GOT3 (cell line): ENCODE measurements at places on chromosomes 7 and 10.

- DNase-seq = no peak
These were observed 32.9 kb downstream of the AP3M1 start for GRCh38 chr10:74117738-74118137.

GRCh38 chr7:135467207-135467711 is 42.6 kb downstream of the CNOT4 start:
- no peak for DNase-seq

- DNase-seq = no peak
These were observed 580 bp downstream of the ZNF775 start for GRCh38 chr7:150379441-150380379.

- DNase-seq = no peak
These were observed 266.0 kb downstream of the C7orf25 start for GRCh38 chr7:42645906-42646305.

GRCh38 chr10:17428351-17429097 is 25.9 kb downstream of the ST8SIA6 start:
- no peak for DNase-seq

DNA sequence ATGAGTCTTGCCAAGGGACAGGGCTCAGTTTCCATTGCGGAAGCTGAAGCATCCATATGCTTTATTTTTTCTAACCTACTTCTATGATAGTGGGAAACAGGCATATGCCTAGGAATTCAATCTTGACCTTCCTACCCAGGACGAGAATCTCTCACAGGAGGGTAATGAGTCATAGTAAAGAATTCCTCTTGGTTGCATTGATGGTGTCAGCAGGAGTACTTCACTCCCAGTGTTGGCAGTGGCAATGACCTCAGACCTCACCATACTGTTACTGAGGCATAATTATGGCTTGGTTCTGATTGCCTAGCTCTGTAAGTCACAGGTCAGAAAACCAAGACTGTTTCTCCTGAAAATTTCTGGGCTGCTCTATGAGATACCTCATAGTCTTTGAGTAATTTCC is 552.9 kb downstream of the ARL4A start:
- no peak for DNase-seq

- DNase-seq = no peak
These were observed 40.5 kb upstream of the UBE2H start for GRCh38 chr7:129993275-129993674.

- DNase-seq = no peak
These were observed 72.7 kb downstream of the HACD1 start for GRCh38 chr10:17544465-17544864.

DNA sequence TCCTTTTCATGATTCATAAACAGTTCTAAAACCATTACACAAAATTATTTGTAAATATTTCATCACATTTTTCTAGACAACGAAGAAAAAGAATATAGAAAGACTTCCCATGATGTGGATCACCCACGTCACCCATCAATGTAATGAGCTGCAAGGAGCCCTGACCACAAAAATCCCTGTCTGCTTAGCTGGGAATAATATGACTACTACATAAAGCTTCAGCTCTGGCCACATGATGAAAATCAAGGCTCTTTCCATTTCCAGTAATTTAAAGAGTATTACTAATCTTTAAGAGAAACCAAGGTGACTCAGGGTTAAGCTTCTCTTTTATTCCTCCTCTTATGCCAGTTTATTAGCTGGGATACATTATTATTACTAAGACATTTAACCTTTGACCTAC is 180.8 kb upstream of the CACNA2D1 start:
- DNase-seq = no peak

- DNase-seq = no peak
These were observed 460.3 kb upstream of the ADARB2 start for GRCh38 chr10:2197663-2198062.

DNA sequence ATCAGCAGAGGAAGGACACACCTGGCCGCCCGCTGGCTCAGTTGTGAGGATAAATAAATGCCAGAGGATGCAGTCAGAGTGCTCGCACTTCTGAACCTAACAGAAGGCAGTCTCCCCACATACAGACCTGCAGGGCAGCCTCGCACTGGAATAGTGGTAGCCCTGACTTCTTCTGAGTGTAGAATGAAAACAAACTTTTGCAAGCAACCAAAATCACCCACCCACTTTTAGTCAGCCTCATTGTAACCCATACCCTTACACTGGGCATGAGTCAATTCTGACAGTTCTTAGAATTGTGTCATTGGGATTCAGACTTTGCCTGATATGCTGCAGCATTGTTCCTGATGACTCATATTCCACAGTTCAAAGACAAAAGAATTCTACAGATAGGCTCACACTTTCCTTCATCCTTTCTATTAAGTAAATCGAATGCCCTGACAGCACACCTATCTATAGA is 167.0 kb upstream of the CDK1 start:
- no peak for DNase-seq

DNA sequence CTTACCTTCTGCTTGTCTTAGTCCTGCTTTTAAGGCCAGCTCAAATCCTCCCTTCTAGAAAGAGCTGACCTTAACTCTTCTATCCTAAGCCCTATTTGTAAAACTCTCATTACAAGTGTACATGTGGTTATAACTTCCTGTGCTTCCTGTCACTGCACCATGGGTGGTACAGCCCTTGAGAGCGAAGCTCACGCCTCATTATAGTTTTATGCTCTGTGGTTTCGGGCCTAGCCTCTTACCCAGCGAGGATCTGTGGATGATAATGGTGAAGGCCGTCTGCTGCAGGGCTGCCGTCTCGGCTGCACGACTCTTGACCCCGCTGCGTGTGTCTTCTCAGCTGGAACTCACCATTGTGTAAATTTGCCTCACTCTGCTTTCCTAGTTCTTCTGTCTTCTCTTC is 74.6 kb downstream of the CUL1 start:
- no peak for DNase-seq

DNA sequence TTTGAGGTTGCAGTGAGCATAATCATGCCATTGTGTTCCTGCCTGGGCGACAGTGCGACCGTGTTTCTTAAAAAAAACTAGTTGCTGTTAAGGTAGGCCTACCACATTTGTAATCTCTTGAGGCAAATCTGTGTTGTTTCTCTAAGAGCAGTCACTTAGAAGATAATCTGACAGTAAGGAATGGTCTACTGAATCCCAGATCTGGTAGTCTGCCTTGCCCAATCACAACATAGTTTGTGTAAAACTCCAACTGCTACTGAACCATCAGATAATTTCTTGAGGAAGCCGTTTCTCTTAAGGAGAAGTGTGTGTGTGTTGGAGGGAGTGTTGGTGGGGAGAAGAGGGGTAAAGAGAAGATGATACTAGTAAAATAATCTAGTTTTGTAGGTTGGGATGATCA is 5.0 kb downstream of the NRF1 start:
- DNase-seq = no peak

DNA sequence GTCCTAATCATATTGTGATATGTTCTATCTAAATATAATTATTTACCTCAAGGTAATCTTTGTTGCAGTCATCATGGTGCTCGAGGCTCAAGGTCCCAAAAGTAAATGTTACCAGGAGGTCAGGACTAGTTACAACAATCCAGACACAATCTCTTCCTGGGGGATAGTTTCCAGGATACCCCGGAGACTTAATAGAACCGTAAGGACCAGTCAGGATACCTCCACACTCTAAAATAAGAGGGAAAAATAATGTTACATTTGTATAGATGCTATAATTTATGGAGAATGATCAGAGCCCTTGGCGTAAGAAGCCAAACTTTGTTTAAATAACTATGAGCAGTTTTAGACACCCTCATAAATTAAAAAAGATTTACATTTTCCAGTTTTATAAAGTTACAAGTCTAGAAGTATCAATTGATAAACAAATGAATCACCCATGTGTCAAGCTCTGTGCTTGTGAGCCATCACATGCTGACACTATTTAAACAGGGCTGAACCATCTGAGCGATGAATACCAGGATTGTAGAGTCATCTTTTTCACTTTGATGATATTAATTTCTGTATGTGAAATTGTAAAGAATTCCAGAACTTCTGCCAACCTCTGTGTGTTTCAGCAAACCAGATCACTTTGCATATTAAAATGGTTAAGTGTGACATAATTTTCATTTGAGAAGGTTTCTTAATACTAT is 41.3 kb downstream of the CUBN start:
- DNase-seq = no peak

DNA sequence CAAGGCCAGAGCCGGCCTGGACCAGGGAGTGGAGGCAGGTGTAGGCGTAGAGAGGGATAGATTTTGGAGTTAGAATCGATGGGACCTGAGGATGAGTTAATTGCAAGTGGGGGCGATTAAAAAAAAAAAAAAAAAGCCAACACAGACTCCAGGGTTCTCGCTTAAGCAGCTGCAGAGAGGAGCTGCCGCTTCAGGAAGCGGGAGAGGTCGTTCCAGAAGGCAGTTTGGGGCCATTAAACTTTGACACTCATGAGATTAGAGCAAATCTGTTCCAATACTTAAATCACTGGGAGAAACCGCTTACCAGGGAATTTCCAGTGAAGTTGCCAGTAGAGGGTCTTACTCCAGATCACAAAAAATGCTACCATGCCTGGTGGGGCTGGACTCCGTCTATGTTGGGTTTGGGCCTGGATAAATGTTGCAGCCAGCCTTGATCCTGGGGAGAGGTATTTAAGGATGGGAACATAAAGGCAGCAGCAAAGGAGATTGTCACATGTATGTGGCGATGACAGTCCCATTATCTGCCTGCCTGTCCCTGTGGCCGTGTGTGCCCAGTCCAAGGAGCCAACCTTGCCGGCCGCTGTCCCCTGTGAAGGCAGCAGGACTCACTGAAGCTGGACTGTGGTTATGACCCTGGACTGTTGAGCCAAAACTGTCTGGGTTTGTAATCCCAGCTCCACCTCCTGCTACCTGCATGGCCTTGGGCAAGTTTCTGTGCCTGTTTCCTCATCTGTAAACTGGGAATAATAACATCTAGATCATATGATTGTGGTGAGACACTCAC is 23.9 kb upstream of the GRID1 start:
- DNase-seq = no peak

DNA sequence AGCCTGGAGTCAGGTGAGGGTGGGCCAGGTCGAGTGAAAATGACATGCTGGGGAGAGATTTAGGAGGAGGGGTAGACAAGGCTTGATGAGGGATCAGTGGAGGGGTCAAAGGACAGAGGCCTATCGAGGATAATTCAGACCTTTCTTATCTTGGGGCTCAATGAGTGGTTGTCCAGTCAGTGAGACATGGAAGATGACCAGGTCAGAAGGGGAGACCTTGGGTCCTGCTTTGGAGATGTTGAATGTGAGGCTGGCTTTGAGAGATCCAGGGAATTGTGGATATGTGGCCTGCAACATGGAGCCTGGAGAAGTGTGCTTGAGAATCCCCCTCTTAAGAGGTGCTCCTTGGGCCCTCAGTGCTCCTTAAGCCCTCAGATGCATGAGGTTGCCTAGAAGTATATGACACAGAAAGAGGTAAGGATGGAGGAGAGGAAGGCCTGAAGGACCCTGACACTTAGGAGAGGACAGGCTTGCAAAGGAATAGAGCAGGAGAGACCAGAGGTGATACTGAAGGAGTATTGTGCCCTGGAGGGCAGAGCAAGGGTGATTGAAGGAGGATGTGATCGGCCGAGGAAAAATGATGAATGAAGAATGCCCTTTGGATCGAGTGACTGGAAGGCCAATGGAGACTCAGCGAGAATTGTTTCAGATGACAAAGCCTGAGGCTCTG is 129.8 kb upstream of the GPR26 start:
- DNase-seq = no peak

GRCh38 chr10:1552881-1553670 is 184.2 kb downstream of the ADARB2 start:
- DNase-seq = no peak

DNA sequence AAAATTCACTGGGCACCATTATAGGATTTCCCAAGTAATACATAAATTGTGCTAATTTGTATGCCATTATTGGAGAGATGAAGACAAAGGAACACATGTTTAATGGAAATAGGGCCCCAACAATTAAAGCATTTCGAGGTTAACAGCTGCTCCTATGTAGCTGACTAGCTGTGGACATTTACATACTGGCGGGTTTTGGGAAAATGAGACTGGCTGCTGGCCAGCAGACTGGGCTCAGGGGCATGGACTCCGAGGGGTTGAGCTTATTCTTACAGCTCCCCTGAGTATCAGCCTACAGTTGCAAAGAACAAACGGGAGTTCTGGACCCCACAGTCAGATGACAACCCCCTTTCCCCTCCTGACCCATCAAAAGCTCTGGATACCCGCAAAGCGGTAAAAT is 91.9 kb upstream of the MYO3A start:
- DNase-seq = no peak

GRCh38 chr10:101646364-101646763 is 48.6 kb downstream of the FBXW4 start:
- DNase-seq = no peak

DNA sequence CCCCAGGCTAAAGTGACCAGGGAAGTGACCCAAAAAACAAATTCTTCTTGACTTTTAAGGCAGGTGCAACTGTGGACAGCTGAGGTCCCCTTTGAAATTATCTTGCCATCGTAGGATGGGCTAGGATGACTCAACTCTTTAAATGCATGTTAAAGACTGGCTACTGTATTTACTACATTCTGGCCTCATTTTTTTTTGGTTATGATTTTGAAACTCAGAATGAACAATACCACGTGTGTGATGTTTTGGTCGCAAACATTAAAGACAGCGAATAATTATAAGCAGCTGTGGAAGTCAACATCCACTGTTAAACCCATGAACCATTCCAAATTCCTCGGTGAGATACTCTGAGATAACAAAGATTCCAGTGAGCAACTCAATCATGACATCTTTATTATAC is 1.2 kb upstream of the SLC13A4 start:
- no peak for DNase-seq

DNA sequence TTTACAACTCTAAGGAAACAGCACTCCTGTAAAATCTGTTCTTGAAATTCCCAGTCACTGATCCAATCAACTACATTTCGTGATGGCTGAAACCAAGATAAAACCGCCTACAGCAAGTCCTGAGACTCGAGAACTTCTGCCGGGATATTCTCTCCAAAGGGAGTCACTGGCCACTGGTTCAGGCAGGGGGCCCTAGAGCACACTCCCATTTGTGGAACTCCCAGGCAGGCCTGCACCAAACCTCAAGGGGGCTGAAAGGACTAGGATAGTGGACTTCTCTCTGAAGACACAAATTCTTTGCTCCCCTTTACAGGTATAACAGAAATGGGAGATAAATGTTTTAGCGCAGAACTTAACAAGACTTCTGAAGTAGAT is 16.3 kb downstream of the CYTH3 start:
- DNase-seq = no peak

DNA sequence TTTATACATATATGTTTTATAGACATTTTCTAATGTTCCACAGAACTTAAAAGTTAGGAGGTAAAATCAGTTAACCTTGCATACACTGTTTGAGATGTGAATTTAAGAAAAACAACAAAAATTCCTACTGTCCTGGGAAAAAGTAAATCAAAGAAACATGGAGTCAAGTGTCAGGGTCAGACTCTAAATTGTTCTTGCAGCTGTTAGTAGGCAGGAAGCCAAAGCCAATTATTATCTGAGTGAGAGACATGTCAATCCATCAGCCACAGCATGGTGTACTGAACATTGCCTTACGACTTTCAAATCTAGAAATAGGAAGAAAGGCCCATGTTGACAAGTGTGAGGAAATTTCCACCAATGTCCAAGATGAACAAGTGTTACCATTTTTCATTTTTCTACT is 461.2 kb upstream of the MBL2 start:
- DNase-seq = no peak

DNA sequence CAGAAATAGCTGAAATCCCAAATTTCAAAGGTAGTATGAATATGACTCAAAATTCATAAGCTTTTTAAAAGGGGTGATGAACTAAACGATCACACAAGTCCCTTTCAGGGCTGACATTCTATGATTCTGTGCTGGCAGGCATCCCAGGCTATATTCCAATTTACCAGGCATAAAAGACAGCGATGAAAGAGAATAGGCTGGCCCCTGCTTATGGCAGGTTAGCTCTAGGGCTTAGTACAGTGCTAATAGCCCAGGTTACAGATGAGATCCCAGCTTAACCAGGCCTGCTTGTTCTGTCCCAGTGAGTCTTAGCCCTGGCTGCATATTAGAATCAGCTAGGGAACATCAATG is 56.4 kb downstream of the CDHR3 start:
- DNase-seq = no peak
